CD8-positive, alpha-beta memory T cell (primary cell): ENCODE measurements at places on chromosomes 12 and 14. TPM values are rescaled to one million over a fixed set of nuclear protein-coding genes. Genes with fewer than 3 reads are reported as not detected.
A peak's percentile ranks its signal among the peaks of the same experiment; 100 is the strongest.

DNA sequence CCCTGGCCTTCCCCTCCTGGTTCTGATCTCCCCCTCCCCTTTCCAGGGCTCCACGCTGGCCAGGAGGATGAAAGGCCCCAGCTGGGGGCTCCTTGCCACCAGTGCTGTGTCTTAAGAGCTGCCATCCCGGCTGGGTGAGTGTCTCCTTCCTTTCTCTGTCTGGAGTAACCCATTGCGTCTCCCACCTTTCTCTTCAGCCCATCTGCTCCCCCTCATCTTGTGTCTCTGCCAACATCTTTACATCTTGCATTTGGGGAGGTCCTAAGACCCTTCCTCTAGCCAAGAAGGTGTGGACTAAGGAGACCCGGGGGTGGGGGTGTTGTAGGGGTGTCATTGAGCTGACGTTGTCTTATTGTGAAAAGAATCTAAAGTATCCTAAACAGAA is 505 bp downstream of the BCL2L2 start:
- H3K4me3 ChIP-seq = no peak overlapping the region
- no peaks in the 10 kb centered on the region for H3K36me3 ChIP-seq
- peaks cover 12% of the 10 kb centered on the region for H3K27me3 ChIP-seq
- peak overlapping the region; percentile 71 for H3K27ac ChIP-seq
- DNase-seq = no peak

DNA sequence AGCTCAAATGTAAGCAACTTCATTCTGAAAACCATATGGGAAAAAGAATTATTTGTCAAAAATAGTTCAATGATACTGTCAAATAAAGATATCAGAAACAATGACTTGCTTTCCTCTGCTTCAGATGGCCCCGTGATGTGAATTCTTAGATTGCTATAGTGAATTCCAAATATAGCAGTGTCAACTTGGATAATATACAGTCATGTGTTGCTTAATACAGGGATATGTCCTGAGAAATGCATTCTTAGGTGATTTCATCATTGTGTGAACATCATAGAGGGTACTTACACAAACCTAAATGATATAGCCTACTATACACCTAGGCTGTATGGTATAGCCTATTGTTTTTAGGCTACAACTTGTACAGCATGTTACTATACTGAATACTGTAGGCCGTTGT is 108.7 kb upstream of the MIS18BP1 start:
- no peaks in the 10 kb centered on the region for H3K4me1 ChIP-seq
- DNase-seq = no peak
- no peaks in the 10 kb centered on the region for H3K27me3 ChIP-seq
- no peak overlapping the region for H3K27ac ChIP-seq

GRCh38 chr12:89390802-89391673 is 38.7 kb upstream of the DUSP6 start:
- H3K4me1 ChIP-seq = peaks cover 11% of the 10 kb centered on the region
- H3K36me3 ChIP-seq = no peaks in the 10 kb centered on the region
- H3K27me3 ChIP-seq = no peaks in the 10 kb centered on the region
- peak overlapping the region; percentile 20 for H3K27ac ChIP-seq
- DNase-seq = no peak
- no peak overlapping the region for H3K4me3 ChIP-seq

- no peaks in the 10 kb centered on the region for H3K36me3 ChIP-seq
- H3K4me3 ChIP-seq = no peak overlapping the region
- no peaks in the 10 kb centered on the region for H3K27me3 ChIP-seq
- DNase-seq = no peak
- H3K27ac ChIP-seq = no peak overlapping the region
- H3K4me1 ChIP-seq = no peaks in the 10 kb centered on the region
Observed at GRCh38 chr12:40281791-40282364, 57.1 kb downstream of the LRRK2 start.

DNA sequence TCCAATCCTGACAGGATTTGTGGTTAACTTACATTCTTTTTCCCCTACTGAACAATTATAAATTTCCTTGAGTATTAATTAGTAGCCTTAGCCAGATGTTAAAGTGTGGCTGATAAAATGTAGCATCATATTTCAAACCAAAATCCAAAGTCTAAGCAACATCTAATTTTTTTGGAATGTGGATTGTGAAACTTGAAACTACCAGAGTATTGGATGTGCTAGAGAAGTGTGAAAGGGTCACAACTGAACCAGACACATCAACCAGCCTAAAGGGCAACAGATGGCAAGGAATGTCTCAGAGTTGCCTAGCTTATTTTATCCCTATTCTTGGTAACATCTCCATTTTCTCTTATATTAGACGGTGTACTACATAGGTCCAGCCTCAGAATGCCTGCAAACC is 153.1 kb upstream of the DCN start:
- no peaks in the 10 kb centered on the region for H3K4me1 ChIP-seq
- no peaks in the 10 kb centered on the region for H3K27me3 ChIP-seq
- DNase-seq = no peak
- no peak overlapping the region for H3K27ac ChIP-seq

GRCh38 chr14:35385042-35385839 is 19.3 kb downstream of the NFKBIA start:
- H3K36me3 ChIP-seq = no peaks in the 10 kb centered on the region
- no peaks in the 10 kb centered on the region for H3K4me1 ChIP-seq
- no peak for DNase-seq
- H3K27ac ChIP-seq = no peak overlapping the region
- H3K4me3 ChIP-seq = no peak overlapping the region
- H3K27me3 ChIP-seq = no peaks in the 10 kb centered on the region

- H3K4me1 ChIP-seq = no peaks in the 10 kb centered on the region
- H3K27ac ChIP-seq = no peak overlapping the region
- H3K4me3 ChIP-seq = no peak overlapping the region
- H3K36me3 ChIP-seq = no peaks in the 10 kb centered on the region
- H3K27me3 ChIP-seq = peaks cover 5% of the 10 kb centered on the region
- DNase-seq = peak; percentile 56
Observed at GRCh38 chr12:54579696-54580333, 8.6 kb downstream of the PPP1R1A start.

- H3K4me1 ChIP-seq = no peaks in the 10 kb centered on the region
- H3K27ac ChIP-seq = no peak overlapping the region
- H3K27me3 ChIP-seq = no peaks in the 10 kb centered on the region
- DNase-seq = no peak
- no peak overlapping the region for H3K4me3 ChIP-seq
Observed at GRCh38 chr12:105744371-105745058, 394.2 kb downstream of the NUAK1 start.

DNA sequence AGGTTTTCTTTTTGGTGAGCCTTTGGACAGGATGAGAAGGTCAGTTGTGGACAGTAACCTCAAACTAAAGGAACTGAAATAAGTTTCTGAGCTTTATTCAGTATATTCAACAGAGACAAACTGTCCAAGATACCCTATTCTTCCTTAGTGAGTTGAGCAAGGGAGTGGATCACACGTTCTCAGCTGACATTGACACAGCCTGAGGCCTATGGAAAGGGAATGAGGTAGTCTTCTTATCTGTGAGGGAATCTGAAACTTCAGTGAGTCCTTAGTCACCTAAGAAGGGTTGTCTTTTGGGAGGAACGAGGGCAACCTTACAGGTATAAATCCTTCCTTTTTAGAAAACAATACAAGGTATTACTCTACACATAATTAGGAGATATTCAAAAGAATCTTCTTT is 5.0 kb upstream of the NUBPL start:
- no peaks in the 10 kb centered on the region for H3K36me3 ChIP-seq
- no peak overlapping the region for H3K4me3 ChIP-seq
- no peak for DNase-seq

- no peaks in the 10 kb centered on the region for H3K4me1 ChIP-seq
- peak; percentile 44 for DNase-seq
- no peak overlapping the region for H3K4me3 ChIP-seq
- H3K27ac ChIP-seq = no peak overlapping the region
- H3K27me3 ChIP-seq = no peaks in the 10 kb centered on the region
- no peaks in the 10 kb centered on the region for H3K36me3 ChIP-seq
Observed at GRCh38 chr14:86654558-86655184, 1124.7 kb downstream of the FLRT2 start.

GRCh38 chr14:30054201-30054600 is 126.6 kb upstream of the PRKD1 start:
- no peak overlapping the region for H3K27ac ChIP-seq
- DNase-seq = no peak
- no peaks in the 10 kb centered on the region for H3K4me1 ChIP-seq
- H3K36me3 ChIP-seq = no peaks in the 10 kb centered on the region
- no peak overlapping the region for H3K4me3 ChIP-seq

The TGM1 gene
- not detected for polyA plus RNA-seq

The ETV6 gene
- 6.0 TPM for polyA plus RNA-seq

The CLEC2A gene
- not detected for polyA plus RNA-seq

The DCTN2 gene
- 80.8 TPM for polyA plus RNA-seq

The ARF3 gene
- polyA plus RNA-seq = 24.5 TPM

The MUCL1 gene
- polyA plus RNA-seq = not detected
